ENCODE measurements at places on chromosomes 13 and 19.

DNA sequence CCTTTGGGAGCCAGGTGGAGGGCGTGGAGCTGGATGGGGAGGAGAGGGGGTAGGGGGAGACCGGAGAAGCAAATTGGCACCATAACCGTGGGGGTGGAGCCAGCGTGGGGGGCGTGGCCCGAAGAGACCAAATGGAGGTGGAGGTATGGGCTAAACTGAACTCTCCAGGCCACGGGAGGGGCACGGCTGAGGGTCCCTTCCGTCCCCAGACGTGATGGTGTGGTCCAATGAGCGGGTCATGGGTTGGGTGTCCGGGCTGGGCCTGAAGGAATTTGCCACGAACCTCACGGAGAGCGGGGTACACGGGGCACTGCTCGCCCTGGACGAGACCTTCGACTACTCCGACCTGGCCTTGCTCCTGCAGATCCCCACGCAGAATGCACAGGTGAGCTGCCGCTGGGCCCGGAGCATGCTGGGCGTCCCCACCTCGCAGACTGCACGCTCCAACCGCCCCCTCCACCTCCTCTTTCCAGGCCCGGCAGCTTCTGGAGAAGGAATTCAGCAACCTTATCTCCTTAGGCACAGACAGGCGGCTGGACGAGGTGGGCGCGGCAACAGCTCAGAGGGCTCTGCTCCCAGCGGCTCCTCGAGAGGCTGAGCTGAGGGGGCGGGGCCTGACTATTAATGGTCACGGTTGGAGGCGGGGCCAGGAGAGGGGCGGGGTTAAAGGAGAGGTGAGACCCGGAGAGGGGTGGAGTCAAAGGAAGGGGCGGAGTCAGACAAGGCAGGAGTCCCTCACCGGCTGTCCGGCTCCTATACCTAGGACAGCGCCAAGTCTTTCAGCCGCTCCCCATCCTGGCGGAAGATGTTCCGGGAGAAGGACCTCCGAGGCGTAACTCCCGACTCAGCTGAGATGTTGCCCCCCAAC lies 6.2 kb downstream of the HRC start:
- peak; percentile 96 for DNase-seq

- no peak for DNase-seq
These were observed 483.4 kb upstream of the PCDH9 start for GRCh38 chr13:67713571-67713970.

DNA sequence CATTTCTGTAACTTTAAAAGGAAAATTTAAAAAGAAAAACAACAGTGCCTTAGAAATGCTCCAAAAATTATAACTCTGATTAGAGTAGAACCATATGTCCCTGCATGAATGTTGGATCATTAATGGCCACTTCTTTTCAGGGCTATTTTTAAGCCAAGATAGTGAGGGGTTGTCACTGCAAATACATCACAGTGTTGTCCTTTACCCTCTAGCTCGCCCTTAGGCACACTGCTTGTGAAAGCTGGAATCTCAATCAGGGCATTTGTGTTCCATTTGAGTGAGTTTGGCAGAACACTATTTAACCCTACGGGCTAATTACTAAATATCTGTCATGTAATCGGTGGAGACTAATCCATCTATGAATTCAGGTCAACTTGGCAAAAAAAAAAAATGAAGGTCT lies 212.2 kb downstream of the NHLRC3 start:
- DNase-seq: no peak

GRCh38 chr13:77437267-77437666 lies 98.2 kb upstream of the SCEL start:
- no peak for DNase-seq

DNA sequence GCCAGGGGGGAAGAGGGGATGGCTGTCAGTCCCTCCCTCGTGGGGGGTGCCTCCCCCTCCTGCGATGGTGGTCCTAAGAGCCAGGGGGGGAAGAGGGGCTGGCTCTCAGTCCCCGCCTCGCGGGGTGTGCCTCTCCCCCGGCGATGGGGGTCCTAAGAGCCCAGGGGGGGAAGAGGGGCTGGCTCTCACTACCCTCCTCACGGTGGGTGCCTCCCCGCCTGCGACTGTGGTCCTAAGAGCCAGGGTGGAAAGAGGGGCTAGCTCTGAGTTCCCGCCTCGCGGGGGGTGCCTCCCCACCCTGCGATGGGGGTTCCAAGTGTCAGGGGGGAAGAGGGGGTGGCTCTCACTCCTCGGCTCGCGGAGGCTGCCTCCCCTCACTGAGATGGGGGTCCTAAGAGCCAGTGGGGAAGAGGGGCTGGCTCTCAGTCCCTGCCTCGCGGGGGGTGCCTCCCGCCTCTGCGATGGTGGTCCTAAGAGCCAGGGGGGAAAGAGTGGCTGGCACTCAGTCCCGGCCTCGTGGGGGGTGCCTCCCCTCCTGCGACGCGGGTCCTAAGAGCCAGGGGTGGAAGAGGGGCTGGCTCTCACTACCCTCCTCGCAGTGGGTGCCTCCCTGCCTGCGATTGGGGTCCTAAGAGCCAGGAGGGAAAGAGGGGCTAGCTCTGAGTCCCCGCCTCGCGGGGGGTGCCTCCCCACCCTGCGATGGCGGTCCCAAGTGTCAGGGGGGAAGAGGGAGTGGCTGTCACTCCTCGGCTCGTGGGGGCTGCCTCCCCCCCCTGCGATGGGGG lies 2325.6 kb upstream of the PCDH20 start:
- no peak for DNase-seq

DNA sequence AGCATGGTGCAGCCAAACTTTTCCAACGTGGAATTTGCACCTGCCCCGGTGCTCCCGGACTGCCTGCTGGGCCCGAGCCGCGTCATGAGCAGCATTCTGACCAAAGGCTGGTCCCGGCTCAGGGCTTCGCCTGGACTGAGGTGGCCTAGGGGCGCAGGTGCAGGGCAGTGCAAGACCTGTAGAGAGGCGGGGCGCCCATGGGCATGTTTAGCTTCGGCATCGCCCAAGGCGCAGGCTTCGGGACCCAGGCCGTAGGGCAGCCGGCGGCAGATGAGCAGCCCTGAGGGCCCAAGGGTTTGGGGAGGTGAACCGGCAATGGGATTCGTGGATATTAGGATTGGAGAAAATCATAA lies 23.8 kb downstream of the LRFN3 start:
- no peak for DNase-seq

- DNase-seq: no peak
These were observed 17.3 kb upstream of the OXGR1 start for GRCh38 chr13:97011446-97012131.

DNA sequence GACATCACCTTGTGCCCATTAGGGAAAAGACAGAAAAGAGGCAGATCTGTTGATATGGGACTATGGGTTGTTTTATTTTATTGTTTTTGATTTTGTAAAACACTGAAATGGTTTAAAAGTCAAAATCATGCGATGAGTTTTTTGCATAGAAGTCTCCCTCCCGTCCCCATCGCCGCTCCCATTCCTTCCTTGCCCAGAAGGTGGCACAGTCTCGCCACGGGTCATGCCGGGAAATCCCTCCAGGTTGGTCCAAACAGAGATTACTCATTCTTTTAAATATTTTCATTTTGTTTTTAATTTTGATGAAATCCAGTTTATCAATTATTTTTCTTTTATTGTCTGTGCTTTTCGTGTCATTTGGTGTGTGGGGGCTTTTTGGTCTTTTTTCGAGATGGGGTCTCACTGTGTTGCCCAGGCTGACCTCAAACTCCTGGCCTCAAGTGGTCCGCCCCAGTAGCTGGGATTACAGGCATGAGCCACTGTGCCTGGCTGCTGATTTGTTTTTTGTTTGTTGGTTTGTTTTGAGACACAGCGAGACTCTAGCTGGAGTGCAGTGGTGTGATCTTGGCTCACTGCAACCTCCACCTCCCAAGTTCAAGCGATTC lies 9.2 kb downstream of the PGPEP1 start:
- peak; percentile 88 for DNase-seq

DNA sequence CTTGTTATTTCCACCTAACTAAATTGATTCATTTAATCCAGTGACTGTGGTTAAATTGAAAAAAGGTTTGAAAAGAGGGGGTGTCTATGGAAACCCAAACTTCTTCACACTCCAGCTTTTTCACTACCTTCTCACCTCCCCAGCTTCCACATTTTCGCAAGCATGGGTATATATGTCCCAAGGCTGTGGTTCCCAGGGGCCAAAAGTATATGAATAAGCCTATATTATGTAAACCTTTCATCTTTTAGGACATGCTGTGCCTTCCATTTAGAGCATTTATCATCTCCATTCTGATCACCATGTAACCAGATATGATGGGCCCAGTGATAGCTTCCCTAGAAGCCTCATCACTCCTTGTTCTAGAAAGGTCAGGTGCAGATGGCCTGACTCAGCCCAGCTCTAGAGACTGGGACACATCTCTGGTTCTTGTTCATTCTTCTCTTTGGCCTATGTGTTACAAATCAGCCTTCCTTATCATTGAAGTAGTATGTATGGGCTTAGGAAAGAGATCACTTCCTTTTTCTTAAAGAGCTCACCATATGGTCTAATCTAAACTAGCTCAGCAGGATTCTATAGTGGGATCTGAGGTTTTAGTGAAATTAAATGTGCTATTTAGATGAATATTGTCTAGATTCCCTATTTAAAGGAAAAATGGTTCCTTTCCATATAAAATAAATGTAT lies 19.5 kb upstream of the ARL11 start:
- DNase-seq: no peak

DNA sequence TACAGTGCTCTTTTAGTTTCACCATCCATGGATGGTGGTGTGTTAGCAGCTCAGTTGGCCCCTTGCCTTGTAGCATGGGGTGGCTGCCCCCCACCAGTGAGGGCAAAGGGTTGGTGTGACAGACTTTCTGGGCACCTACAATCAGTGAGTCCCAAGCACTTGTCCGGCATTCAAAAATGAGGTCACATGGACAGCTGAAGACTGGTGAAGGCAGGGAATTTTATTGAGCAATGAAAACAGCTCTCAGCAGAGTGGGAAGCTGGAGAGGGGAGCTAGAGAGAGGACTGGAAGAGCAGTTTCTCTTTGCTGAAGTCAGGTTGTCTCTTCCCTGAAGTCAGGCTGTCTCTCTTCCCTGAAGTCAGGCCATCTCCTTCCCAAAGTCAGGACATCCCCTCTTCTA lies 1053.2 kb downstream of the SLITRK1 start:
- no peak for DNase-seq

GRCh38 chr19:49952906-49953305 lies 8.1 kb downstream of the SIGLEC11 start:
- DNase-seq: no peak
